ENCODE measurements at places on chromosomes 11 and 22.

DNA sequence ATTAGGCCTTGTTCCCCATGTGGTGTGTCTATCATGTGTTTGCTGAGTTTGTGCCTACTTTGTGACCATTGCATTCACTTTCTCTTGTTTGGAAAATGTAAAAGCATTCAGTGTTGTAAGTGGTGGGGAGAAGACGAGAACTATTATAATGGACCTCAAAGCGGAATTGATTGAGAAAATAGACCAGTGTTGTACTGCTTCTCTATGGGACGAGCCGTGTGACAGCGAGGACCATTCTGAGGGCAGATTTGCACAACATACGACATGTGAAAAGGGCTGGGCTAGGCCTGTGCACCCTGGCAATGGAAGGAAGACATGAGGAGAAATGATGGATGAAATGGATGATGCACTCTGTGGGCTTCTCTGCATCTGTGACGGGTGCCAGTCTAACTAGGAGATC is 233.5 kb downstream of the DSCAML1 start:
- ATAC-seq: no peak

GRCh38 chr11:69035946-69036340 is 12.8 kb upstream of the TPCN2 start:
- ATAC-seq: no peak

- ATAC-seq: no peak
Measured at GRCh38 chr22:41846268-41846987, 13.5 kb downstream of the SREBF2 start.

DNA sequence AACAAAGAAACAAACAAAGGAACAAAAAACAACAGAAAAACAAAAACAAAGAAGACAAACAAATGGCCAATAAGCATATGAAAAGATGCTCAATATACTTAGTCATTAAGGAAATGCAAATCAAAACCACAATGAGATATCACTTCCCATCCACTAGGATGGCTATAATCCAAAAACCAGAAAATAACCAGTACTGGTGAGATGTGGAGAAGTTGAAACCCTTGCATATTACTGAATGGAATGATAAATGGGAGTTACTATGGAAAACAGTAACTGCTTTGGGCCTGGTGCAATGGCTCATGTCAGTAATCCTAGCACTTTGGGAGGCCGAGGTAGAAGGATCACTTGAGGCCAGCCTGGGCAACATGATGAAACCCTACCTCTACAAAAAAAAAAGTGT is 44.9 kb upstream of the RBFOX2 start:
- ATAC-seq: no peak

- no peak for ATAC-seq
Measured at GRCh38 chr11:29159552-29160465, 857.0 kb downstream of the KCNA4 start.

- ATAC-seq: peak; percentile 58
Measured at GRCh38 chr11:68460741-68461574, at the start of gene PPP6R3. Gene PPP6R3, plus strand, starts transcription at chr11:68460752. Its CDS starts 76,913 bp downstream, at chr11:68537665.

Data from stimulated activated memory B cell treated with anti-CD40 and anti-IgM and Interleukin-4, amounts not matched to agents 10 μg/mL and 1 μg/mL and 100 μg/mL, for 72 hours (primary cell).